ENCODE measurements at places on chromosomes 2 and 18.
A peak's percentile ranks its signal among the peaks of the same experiment; 100 is the strongest.

DNA sequence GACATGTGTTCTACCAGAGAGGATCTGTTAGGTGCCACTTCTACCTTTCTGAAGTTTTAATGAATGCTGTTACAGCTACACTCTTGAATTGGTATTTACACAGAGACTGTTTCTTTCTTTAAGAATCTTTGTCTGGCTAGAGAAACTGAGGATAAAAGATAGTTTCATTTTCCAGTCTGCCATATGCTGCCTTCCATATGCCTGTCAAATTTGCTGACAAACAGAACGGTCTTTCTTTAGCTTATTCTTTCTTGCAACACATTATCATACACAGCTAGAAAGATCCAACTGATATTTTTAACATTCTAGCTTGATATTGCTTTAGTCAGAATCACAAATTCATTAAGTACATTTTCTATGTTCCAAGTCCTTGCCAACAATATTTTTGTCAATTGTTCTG lies 409.8 kb upstream of the CELF4 start:
- no peak for DNase-seq

- no peak for DNase-seq
Observed at GRCh38 chr18:34789768-34790344, 79.8 kb downstream of the DTNA start.

- DNase-seq: peak; percentile 82
Observed at GRCh38 chr2:108588070-108588668, 53.9 kb downstream of the LIMS1 start.

GRCh38 chr2:220006152-220006621 lies 378.8 kb downstream of the SLC4A3 start:
- peak; percentile 92 for DNase-seq

DNA sequence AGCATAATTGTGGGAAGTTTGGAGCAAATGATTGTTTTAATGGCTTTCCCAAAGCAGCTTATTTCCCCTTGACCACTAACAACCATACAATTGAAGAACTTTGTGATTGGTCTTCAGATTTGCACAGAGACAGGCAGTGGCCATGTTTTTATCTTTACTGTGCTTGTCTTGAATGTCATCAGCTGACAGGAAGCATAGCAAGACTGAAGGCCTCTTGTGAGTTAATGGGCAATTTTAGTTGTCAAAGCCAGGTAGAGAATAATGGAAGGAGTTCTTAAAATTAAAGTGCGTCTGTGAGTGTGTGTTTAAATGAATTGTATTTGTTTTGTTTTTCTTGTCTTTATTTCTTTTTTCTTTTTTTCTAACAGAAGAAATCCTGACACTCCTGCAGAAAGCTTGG lies 809.9 kb downstream of the TSN start:
- no peak for DNase-seq

DNA sequence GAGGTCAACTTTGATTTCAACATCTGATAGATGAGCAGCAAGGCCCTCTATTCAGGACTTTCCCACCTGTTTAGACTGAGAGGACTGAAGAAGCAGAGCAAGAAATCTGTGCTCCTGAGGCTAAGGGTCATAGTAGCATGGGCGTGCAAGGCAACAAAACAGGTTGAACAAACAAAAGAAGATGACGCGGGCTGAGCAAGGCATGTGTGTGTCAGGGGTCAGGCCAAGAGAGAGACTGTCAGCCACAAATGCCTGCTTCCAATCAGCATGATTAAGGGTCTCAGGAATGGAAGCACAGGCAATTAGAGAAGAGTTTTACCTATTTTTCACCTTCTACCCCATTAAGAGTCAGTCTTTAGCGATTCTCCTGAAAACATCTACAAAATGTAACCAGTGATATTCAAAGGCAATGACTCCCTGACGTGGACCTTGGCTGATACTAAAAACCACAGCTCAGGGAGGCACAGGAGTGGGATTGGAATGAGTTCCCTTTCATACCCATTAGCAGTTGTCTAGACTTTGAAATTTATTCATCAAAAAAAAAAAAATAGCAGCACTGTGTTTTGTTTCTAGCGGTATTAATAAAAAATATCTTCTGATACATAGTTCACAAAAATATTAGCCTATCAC lies 81.9 kb downstream of the DYNAP start:
- no peak for DNase-seq

DNA sequence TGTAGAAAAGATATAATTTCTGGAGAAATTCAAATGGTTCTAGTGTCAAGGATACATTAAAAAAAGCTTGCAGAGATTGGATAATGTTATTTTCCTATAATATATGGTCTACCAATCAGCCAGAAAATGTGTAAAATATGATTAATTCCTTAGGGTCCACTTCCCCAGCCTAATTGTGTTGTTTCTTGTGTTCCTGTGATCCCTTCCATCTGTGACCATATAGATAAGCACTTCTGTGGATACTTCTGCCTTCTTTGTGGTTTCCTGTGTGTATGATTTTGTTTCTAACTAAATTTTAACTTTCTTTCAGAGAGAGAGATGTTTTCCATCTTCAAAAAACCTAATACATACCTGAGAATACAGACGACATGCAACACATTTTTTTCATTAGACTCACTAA lies 367.1 kb upstream of the PIK3C3 start:
- no peak for DNase-seq

DNA sequence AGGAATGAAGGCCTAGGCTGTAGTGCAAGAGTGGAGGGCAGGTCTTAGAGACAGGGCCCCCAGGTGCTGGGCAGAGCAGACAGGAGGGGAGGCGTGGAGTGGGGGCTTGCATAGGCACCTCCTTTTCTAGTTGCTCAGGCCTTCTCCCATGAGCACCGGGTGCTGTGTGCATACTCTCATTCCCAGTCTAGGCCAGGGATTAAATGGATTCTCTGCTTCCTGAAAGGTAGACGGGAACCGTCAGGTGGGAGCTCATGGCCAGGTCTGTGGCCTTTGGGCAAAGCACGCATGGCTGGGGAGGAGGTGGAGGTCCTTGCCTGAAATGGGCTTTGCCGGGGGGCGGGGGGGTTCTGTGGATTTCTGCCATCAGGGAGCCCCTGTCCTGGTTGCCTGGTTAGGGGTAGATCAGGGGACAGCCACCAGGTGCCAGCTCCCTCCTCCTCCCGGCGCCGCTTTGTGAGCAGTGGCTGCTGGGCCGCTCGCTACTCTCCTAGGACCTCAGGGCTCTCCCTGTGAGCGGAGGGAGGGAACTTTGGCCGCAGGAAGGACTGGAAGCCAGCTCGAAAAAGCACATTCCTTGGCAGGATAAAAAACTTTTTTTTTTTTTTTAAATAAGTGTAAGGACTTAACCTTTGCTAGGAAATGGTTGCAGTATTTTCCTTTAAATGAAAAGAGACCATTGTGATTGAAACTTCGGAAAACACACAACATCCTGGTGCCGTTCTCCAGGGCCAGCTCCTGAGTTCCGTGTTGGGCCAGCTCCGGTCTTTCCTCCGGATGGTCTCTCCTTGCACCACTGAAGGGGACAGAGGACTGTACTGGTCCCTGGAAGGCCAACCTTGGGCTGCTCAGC lies 82.8 kb upstream of the HAAO start:
- DNase-seq: no peak

GRCh38 chr2:85266146-85267041 lies 61.4 kb downstream of the TGOLN2 start:
- peak; percentile 73 for DNase-seq

- DNase-seq: no peak
Observed at GRCh38 chr2:214410128-214410775, 602 bp upstream of the VWC2L start.

GRCh38 chr2:159290289-159290907 lies 3.9 kb upstream of the WDSUB1 start:
- peak; percentile 91 for DNase-seq

DNA sequence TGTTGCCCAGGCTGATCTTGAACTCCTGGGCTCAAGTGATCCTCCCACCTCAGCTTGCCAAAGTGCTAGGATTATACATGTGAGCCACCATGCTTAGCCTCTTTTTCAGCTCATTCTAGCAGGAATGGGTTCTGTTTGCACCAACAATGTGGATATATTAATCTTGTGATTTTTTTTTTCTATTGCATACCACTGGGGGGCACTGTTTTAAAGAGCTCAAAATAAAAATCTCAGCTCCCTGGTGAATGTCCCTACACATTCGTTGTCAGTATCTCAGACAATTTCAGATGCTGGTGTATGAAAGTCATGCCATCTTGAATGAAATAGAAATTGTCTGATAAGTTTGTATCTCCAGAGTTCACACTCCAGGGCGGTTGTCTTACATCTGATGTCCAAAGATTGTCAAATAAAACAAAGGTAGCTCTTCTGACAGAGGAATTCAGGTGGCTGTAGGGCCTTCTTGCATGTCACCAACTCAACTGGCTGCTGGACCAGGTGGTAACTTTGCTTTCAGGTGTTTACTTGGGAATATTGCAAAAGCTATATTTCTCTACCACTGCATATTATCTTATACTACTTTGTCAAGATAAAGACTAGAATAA lies 3.1 kb upstream of the MATN3 start:
- peak; percentile 61 for DNase-seq

- DNase-seq: no peak
Observed at GRCh38 chr18:26127786-26128185, 5.9 kb upstream of the PSMA8 start.

DNA sequence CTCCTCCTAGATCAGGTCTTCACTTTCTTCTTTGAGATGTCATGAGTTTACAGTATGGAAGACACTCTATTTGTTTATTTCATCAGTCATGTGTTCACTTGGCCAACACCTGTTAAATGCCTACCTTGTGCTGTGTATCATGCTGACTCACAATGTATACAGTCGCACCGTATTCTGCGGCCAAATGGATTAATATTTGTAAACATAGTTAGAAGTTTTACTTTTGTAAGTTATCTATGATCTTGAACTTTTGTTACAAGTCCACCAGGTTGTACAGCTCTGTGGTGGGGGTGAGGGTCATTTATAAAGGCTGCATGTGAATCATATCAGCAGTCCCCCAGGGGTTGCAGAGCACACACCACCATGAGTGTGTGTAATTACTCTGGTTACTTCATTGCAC lies 408.7 kb upstream of the NRP2 start:
- no peak for DNase-seq

- DNase-seq: no peak
Observed at GRCh38 chr2:132955871-132956615, 286.0 kb upstream of the LYPD1 start.

GRCh38 chr18:68472701-68473295 lies 242.1 kb downstream of the TMX3 start:
- DNase-seq: no peak

- DNase-seq: no peak
Observed at GRCh38 chr2:117933884-117934354, 80.0 kb downstream of the CCDC93 start.

- DNase-seq: no peak
Observed at GRCh38 chr18:13653746-13654433, 72.5 kb downstream of the FAM210A start.

DNA sequence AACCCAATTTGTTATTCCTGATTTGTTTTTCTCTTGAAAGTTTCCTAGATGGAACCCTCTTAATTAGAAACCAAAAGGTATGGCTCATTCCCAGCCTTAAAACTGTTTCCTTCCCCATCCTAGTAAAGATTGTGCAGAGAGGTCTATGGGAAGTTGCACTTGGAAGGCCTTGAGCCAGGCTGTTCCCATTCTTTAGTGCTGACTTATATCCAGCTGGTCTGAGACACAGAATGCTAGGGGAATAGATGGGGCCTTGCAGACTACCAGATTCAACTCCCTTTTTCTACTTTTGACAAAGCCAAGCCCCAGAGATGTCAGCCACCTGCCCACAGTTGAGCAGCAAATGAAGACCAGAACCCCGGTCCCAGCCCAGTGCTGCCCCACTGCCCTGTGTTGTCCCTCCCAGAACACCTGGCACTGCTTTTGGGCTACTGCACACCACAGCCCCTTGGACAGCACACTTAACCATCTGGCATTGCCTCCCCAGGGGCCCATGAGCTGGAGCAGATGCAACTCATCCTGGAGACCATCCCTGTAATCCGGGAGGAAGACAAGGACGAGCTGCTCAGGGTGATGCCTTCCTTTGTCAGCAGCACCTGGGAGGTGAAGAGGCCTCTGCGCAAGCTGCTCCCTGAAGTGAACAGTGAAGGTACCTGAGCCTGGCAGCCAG lies 98.2 kb downstream of the MRO start:
- no peak for DNase-seq

GRCh38 chr2:36889795-36890194 lies 76.5 kb downstream of the STRN start:
- DNase-seq: peak; percentile 89

GRCh38 chr18:77918730-77919129 lies 669.1 kb downstream of the GALR1 start:
- DNase-seq: no peak

DNA sequence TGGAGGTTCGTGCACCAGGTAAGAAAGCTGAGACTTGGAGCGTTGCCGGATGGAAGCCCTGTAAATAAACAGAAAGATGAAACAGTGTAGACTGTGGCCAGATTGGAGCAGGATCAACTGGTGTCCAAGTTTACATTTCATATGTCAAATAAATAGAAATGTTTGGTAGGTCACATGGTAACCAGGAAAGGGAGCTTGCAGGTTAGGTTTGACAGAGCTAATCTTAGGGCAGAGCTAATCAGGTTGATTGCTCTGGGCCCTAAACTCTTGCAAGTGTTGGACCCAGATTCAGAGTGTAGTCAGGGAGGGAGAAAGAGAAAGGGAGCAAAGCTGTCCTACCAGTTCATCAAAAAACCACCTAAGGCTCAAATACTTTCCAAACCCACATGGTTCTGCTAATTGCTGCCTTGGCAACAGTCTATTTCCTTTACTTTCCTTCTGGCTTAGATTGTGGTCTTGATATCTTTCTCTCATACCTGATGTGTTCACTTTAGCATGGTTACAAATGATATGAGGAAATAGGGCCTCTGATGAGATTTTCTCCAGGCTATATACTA lies 63.2 kb downstream of the G6PC2 start:
- DNase-seq: no peak

DNA sequence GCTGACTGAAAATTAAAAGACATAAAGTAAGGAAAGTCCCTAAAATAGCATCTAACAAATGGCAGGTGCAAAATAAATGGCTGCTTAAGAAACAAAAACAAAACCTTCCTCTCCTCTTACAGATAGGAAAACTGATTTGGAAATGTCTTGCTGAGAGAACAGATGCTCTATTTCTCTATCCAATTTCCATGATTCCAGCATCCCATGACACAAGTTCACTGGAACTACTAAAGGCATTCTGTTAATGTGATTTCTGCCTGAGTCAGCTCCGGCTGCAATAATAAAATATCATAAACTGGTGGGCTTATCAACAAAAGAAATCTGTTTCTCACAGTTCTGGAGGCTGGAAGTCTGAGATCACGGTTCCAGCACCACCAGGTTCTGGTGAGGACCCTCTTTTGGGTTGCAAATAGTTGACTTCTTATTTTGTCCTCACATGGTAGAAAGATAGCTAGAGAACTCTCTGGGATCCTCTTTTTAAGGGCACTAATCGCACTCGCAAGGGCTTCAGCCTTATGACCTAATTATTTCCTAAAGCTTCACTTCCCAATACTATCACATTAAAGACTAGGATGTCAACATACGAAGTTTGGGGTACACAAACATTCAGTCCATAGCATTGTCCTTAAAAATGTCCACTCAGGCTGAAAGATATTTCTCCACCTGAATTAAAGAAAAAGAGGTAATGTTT lies 78.2 kb upstream of the GALNT3 start:
- no peak for DNase-seq

GRCh38 chr2:122681626-122682025 lies 926.2 kb downstream of the TSN start:
- no peak for DNase-seq
